ENCODE measurements at places on chromosomes 13 and 19.

GRCh38 chr13:27353166-27353583, 71.2 kb upstream of the GTF3A start:
- DNase-seq = no peak

GRCh38 chr13:27110056-27110746, 61.4 kb downstream of the USP12 start:
- no peak for DNase-seq

DNA sequence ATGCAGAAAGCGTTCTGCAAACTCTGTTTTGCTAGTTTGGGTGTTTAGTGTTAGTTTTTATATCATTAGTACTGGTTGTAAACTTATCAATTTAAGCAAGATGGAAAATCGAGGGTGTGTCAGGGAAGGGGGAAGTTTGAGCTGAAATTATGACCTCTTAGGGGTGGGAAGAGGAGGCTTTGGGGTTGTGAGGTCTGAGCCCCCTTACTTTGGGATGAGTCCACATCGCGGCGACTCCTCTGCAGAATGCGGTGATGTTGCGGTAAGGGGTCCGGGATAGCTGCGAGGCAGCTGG, 743 bp upstream of the NDUFS7 start:
- DNase-seq = no peak

DNA sequence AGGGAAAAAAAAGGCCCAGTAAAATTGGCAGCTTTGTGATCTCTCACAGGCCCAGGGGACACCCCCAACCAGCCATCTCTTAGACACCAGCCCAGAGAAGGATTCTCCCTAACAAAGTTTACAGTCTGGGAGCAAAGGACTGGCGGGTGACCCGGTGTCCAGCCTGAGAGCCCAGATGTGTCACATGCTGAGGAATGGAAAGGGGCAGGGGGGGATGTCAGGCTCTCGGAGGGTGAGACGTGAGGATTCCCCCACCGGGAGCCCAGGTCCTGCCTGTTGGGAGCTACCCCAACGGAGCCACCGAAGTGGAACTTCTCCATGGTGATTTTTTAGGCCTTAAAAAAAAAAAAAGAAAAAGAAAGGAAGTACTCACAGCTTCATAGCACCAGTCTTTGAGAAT, 4.8 kb upstream of the CTXN1 start:
- no peak for DNase-seq

GRCh38 chr19:55467236-55468053, 2.9 kb upstream of the C19orf85 start:
- peak; percentile 69 for DNase-seq
